Fibroblast of the aortic adventitia (primary cell): ENCODE measurements at places on chromosomes 3 and 15.

DNA sequence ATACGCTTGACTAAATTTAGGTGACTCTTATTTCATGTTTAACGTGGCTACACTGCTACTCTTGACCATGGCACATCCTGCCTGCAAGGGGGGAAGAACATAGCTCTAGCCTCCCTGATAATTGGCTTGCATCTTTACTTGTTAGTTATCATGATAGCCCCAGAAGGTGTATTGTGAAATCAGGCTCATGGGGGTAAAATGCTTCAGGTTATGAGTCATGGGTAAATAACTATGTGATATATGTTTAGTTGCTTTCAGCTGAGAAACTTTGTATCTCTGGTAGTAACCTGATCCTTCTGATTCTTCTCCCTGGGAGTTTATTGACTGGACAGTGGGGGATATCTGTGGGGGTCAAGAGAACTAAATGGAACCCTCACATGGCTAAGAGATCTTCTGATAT is 660.8 kb upstream of the UBE2E2 start:
- DNase-seq: no peak

GRCh38 chr3:94115482-94115881 is 52.6 kb downstream of the NSUN3 start:
- peak; percentile 62 for DNase-seq

DNA sequence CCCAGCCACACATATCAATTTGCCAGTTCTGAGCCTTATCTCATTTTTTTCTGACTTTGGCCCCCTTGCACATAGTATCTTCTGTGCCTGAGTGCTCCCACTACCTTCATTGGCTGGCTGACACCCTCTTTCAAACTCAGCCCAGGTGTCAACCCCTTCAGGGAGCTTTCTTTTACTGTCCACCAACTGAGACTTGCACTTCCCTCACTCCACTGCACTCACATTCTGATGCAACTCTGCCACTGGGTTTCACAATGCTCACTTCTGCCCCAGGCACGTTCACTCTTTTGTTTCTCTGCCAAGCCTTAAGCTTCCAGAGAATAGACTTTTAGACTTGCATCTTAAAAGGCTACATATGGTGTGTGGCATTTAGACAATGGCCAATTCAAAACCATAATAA is 101.5 kb upstream of the CBLB start:
- peak; percentile 92 for DNase-seq

GRCh38 chr3:15656342-15656741 is 54.8 kb downstream of the BTD start:
- no peak for DNase-seq

DNA sequence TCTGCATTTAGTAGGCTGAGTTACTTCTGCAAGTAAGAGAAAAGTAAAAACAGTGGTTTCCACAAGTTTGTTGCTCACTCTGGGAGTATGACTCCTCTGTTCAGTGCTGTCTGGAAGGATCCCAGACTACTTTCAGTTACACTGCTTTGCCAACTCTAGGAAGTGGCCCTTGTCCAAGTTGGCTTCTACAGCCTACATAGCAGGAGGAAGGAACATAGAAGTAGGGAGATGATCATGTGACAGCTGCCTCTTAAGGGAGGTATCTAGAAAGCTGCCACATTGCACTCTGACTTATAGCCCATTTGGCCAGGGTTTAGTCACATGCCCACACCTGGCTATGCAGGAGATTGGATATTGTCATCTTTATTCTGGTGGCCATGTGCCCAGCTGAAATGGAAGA is 298.1 kb downstream of the NSUN3 start:
- peak; percentile 80 for DNase-seq

GRCh38 chr3:28069438-28069837 is 172.0 kb upstream of the CMC1 start:
- DNase-seq: no peak

- DNase-seq: peak; percentile 37
These were observed 483.9 kb upstream of the TBL1XR1 start for GRCh38 chr3:177681156-177681555.

DNA sequence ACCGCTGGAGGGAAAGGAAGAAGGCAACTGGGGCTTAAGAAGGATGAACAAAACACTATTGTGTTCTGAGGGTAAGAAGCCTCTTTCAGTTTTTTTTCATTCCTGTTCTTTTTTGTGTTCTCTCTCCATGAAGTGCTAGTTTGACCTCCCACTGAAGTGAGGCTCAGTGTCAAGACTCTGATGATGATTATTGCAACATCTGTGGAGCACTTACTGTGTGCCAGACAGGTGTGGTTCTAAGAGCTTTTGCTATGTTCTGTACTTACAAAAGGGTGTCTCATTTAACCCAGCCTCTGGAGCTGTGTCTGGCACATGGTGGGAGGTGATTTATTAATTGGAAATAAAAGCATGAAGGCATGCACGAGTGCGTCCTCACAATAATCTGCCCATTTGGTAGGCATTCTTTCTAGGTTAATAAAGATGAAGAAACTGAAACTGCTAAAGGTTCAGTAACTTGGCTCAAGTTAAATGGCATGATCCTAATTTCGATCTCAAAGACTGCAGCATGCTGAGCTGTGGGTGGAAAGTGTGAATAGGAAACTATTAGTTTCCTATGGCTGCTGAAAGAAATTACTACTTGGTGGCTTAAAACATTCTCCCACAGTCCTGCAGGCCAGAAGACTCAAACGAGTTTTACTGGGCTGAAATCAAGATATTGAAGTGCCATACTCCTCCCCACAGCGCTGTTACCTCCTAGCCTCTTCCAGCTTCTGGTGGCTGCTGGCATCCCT is 38.5 kb upstream of the VEPH1 start:
- no peak for DNase-seq

- DNase-seq: no peak
These were observed 187.3 kb upstream of the ATP11B start for GRCh38 chr3:182605882-182606611.

GRCh38 chr3:183529185-183529584 is 26.3 kb downstream of the KLHL6 start:
- no peak for DNase-seq

GRCh38 chr3:13217736-13218540 is 144.7 kb upstream of the IQSEC1 start:
- no peak for DNase-seq

DNA sequence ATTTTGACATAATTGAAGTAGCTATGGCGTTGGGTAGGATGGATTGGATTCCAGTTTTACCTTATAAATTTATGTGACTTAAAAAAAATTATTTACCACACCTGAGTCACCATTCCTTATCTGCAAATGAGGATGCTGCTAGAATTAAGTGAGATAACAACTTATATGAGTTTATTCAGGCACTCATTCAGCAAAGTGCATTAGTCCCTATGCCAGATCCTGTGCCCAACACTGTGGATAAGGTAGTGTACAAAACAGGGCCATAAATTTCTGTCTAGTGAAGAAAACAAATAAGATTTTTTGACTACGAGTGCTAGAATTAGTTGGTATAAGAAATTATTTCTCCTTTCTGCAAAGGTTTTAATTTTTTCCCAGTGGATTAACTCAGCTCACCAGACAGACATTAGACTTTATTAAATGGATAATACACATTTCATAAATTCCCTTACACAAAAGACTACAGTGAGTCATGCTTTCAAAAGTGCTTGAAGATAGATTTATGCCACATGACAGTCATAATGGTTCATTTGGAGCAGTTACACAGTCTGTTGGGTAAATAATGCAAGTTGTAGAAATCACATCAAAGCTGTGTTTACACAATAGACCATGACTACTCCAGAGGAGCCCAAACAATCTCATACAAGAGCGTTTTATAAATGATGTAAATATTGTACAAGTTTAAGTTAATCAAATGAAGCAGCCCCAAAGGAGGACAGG is 129.9 kb upstream of the TGFBR2 start:
- peak; percentile 25 for DNase-seq

DNA sequence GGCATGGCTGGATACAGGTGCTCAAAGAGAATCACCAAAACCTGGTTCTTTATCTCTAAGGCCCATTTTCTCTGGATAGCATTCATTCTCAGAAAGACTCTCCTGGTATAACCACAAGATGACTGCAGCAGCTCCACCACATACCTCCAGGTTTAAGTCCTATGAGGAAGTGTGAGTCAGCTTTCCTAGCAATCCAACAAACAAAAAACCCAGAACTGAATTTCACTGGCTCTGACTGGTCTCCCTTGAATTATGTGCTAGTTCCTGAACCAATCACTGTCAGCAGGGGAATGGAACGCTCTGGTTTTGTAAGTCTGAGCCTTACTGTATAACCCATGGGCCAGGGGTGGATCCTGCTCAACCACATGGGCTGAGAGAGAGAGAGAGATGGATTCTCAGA is 27.2 kb downstream of the MRPL46 start:
- peak; percentile 52 for DNase-seq

- DNase-seq: no peak
These were observed 346.6 kb downstream of the ERC2 start for GRCh38 chr3:56121716-56122115.

DNA sequence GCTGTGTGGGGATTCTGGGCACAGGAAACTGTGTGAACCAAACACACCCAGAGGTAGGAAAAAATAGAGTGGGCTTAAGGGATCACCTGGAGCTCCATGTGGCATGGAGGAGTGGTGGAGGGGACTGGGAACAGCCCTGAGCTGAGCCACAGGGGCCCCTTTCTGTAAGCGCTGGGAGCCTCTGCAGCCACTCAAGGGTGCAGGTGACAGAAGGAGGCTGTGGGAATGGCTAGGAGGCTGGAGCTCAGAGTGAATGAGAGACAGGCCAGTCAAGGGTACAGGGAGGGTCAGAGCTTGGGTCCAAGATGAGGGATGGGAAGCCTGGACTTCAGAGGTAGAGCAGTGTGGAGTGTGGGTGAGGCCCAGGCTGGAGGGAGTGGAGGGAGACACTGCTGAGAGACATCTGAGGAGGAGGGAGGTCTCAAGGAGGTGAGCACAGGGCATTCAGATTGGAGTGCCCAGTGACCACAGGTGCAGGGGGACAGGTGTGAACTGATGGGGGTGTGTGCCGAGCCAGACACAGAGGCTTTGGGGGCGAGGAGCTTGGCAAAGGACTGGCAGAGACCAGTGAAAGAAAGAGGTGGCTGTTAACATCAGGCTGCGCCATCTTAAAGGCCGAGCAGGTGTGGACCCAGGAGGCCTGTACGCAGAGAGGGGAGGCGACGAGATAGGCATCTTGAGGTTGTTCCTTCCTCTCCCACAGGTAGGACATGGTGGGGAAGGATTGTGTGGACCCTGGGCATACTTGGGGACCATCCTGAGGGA is 56.8 kb downstream of the FGD5 start:
- no peak for DNase-seq

GRCh38 chr3:87287011-87287410 is 10.6 kb upstream of the POU1F1 start:
- DNase-seq: peak; percentile 29

DNA sequence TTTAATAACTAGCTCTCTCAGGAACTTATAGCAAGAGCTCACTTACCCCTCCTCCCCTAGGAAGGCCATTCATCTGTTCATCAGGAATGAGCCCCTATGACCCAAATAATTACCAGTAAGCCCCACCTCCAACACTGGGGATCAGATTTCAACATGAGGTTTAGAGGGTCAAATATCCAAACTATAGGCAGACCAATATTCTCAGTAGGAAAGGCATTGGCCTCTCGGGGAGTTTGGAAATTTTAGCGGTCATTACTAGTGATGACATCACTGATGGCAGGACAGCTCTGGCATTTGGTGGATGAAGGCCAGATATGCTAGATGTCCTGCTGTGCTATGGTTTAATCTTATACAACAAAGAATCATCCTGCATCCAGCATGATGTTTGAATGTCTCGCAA is 15.2 kb upstream of the CD47 start:
- no peak for DNase-seq

- DNase-seq: no peak
These were observed 52.7 kb downstream of the NSMCE3 start for GRCh38 chr15:29216955-29217354.

- DNase-seq: no peak
These were observed 259.9 kb upstream of the TMC3 start for GRCh38 chr15:81633889-81634288.

DNA sequence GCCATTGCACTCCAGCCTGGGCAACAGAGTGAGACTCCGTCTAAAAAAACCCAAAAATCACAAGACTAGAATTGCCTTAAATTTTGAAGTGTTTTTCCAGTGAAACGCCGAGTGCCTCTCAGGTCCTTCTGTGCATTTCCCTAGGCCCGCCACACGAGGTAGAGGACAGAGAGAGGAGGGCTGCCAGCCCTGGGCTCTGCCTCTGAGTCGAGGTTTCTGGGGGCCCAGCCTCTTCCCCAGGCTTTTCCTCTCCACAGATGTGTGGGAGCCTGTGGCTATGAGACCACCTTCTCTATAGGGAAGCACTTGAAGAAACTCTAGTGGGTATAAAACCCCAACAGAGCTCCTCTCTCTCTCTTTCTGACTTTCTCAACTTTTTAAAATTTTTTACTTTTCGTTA is 10.9 kb upstream of the EHD4 start:
- no peak for DNase-seq

GRCh38 chr3:195900436-195901355 is 7.7 kb downstream of the TNK2 start:
- DNase-seq: no peak

GRCh38 chr15:77094397-77095030 is 23.6 kb upstream of the TSPAN3 start:
- no peak for DNase-seq

GRCh38 chr3:101890716-101891115 is 41.4 kb downstream of the NFKBIZ start:
- peak; percentile 57 for DNase-seq

DNA sequence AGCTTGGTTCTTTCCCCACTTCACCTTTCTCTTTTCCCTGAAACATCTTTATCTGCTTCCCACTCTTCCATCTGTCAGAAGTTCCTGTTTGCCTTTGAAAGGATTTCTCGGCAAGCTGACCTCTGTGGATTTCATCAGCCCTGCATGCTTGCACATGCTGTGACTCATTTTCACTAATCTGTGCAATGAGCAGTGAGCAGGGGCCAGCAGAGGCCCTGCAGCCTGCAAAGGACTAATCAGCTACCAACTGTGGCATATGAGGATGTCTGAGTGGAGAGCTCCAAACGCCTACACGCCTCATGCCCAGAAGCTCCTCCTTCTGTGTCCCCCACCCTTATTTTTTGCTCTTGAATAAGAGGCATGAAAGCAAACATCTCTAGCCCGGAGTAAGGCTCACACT is 333.0 kb upstream of the SEMA6D start:
- DNase-seq: peak; percentile 89

DNA sequence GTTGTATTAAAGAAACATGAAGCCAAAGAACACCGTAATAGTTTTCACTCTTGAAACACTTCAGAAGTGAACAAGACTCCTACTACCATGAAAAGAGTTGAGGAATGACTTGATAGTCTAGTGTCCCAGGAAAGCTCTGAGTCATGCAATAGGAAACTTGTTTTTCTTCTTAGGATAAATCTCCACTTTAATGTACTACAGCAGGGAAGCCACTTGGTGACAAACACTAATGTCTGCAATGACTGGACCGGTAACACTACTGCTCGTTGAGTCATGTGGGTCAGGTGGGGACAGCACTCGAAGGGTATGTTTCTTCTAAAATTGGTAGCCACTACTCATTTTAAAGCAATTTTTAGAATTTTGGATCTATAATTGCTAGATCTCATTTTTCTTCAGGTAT is 291.7 kb upstream of the CNTN3 start:
- DNase-seq: no peak

DNA sequence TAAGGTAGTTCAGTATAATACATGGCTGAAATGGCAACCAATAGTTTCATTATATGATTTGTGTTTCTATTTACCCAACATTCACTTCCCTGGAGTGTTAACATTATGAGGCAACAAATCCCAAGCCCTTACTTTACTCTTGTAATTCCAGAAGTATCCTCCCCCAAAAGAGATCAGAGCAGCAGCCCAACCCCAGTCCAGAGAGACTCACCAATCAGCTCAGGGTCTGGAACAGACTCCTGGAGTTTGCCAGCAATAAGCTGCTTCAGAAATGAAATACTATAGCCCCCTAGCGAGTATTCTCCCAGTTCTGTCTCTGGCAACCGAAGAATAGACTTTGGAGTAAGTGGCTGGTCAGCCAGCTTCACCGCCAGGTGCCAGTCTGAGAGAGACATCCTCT is 2.5 kb downstream of the UBL7 start:
- DNase-seq: no peak
